ENCODE measurements at places on chromosomes 16 and 17.

- no peak for DNase-seq
Observed at GRCh38 chr16:6144463-6144862, 1046.9 kb upstream of the EEF2KMT start.

- peak; percentile 39 for DNase-seq
Observed at GRCh38 chr16:21302898-21303528, 24.9 kb upstream of the CRYM start.

- DNase-seq = no peak
Observed at GRCh38 chr16:89358030-89359005, 132.0 kb downstream of the ANKRD11 start.

- no peak for DNase-seq
Observed at GRCh38 chr16:50614955-50615724, 66.0 kb downstream of the SNX20 start.

DNA sequence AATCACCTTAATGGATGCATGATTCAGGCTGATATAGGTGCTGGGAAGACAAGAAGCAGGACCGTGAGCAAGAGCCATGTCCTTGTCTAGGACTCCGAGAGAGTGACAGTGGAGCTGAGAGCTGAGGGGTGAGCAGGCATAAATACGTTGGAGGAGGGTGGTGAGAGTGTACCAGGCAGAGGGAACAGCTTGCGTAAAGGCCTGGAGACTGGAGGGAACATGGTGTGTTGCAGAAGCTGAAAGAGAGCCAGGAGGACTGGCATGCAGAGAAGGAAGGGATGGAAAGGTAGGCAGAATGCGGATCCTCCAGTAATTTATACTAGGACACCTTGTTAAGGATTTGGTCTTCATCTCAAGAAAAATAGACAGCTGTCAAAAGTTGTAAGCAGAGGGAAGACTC lies 653.2 kb downstream of the HS3ST4 start:
- DNase-seq = no peak

- DNase-seq = no peak
Observed at GRCh38 chr17:17700251-17700969, 19.2 kb downstream of the RAI1 start.

DNA sequence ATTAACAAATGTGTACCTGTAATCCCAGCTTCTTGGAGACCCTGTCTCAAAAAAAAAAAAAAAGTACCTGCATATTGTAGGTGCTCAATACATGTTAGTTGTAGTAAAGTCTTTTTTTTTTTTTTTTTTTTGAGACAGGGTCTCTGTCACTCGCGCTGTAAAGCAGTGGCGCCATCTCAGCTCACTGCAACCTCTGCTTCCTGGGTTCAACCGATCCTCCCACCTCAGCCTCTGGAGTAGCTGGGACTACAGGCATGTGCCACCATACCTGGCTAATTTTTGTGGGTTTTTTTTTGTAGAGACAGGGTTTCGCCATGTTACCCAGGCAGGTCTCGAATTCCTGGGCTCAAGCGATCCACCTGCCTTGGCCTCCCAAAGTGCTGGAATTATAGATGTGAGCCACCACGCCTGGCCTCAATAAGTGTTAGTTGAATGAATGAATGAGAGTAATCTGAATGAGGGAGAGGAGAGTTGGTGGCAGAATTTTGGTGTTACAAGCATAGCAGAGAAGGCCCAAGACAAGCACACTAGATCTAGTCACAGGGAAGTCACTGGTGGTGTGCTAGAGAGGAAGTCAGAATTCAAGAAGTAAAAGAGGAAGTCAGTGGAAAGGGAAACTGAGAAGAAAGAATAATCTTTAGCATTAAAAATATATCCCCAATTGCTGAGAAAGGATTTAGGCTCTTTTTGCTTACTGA lies 9.4 kb upstream of the MYL4 start:
- DNase-seq = no peak

DNA sequence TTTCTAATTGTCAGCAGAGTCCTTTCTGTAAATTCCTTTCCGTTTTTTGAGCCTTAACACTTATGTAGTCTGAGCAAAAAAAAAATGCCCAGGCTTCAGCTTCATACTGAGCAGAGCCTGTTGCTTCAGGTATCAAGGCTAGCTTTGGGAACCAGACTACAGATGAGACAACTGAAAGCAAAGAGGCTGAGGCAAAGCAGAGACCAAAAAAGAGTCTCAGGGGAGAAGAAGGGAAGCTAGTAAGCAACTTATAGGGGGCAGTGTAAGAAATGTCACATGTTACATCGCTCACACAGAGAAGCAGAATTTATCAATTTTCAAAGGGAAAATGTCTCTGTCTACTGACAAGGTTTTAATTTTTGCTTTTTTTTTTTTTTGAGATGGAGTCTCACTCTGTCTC lies 3.3 kb downstream of the HASPIN start:
- DNase-seq = no peak

GRCh38 chr17:81701288-81702071 lies 1.7 kb upstream of the MRPL12 start:
- DNase-seq = no peak

DNA sequence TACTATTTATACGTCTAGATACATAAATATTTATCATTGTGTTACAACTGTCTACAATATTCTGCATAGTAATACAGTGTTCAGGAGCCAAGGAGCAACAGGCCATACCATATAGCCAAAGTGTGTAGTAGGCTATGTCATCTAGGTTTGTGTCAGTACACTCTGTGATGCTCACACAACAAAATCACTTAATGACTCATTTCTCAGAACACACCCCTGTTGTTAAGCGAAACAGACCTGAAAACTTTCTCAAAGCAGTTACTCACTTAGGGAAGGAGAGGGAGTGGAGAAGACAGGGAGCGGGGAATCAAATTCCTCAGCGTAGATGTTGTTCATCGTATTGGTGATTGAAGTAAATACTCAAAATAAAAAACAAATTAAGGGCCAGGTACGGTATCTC lies 269.5 kb downstream of the STX8 start:
- DNase-seq = no peak

DNA sequence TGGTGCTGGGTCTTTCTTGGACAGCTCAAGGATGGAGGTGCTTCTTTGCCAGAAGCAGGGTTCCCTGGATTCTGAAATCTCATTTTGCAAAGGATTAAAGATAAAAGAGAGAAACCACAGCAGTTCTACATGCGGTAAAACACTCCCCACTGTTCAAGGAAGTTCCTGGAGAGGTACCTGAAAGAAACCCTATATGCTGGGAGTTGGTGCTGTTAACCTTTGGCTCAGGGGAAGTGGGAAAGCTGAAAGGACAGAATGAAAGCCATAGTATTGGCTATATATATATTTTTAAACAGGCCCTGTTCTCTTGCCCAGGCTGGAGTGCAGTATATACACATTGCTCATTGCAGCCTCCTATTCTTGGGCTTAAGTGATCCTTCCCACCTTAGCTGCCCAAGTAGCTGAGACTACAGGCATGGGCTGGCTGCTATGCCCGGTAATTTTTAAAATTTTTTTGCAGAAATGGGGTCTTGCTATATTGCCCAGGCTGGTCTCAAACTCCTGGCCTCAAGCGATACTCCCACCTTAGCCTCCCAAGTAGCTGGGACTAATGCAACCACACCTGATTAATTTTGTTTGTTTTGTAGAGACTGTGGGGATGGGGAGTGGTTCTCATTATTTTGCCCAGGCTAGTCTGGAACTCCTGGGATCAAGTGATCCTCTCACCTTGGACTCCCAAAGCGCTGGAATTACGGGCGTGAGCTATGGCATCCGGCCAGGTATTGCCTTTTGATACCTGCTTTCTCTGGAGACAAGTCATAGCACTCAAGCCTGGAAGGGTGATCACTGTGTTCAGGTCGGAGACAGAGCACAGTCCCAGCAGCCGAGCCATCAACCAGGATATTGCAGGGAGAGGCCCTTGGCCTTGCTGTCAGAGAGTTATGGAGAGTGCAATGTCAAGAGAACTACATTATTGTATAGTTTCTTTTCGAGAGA lies 55.2 kb downstream of the MSI2 start:
- DNase-seq = no peak

DNA sequence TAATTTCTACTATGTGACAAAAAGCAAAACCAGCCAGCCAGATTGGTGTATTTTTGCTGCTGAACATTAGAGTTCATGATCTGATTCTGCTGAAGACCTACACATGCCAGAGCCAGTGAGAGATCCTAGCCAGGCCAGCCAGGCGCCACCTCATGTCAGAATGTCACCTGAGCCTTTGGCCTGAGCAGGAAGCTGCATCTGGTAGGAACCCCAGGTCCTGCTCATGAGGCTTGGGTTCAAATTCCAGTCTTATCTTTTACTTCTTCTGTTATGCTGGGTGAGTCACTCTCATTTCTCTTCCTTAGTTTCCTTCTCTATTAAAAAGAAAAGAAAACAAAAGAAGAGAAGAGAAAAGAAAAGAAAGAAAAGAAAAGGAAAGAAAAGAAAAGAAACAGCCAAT lies 585.1 kb upstream of the CDH5 start:
- DNase-seq = no peak

- DNase-seq = peak; percentile 91
Observed at GRCh38 chr17:19317359-19318095, 45.0 kb downstream of the B9D1 start.

DNA sequence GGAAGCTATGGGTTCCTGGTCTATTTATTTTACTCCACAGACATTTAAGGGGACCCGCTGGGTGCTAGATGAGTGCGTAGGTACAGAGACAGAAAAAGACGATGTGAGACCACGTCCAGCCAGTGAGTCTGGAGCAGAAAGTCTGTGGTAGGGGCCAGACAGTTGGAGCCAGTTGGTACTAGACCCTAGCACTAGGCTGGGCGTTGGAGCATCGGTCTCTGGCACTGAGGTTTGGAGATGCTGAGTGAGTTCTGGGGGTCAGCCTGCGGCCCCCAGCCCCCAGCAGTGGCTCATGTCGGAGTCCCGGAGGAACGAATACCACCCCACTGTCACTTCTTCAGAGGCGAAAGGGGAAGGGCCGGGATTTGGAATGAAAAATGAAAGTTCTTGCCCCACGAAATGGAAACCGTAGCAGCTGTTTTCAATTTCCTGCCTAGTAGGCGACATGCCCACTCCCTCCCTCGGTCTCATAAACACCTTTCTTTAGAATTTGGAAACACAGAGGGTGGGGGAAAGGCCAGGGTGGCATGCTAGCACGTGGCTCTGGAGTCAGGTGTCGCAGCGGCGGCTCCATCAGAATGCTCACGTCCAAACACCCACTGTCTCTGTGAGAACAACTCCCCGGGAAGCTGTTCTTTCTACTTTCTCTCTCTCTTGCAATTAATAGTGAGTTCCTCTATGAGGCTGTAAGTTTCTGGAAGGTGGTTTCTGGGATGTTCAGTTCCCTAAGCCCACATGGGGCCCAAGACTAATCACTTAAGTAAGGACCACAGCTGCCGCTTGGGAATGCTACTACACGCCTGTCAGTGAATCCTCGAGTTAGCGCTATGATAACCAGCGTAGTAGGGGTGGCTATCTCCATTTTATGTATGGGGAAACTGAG lies 96.8 kb downstream of the IRF8 start:
- DNase-seq = no peak

GRCh38 chr17:9371019-9371418 lies 204.6 kb downstream of the STX8 start:
- DNase-seq = peak; percentile 96

DNA sequence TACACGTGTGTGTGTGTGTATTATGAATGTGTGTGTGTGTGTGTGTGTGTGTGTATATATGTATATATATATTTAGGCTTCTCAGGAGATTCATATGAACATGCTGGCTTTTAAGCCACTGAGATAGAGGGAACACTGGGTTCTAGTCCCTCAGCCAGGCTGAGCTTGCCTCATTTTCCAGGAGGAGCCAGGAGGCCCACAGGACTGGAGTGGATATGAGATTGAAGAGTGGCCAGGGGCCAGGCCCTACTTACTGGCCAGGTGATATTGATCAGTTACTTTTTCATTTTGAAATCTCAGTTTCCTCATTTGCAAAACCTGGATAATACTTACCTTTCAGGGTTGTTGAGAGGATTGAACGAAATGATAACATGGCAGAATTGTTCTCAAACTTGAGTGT lies 5.8 kb downstream of the PCTP start:
- no peak for DNase-seq

GRCh38 chr17:4232168-4232813 lies 31.5 kb downstream of the ANKFY1 start:
- DNase-seq = no peak

- peak; percentile 74 for DNase-seq
Observed at GRCh38 chr17:72121164-72122009, 567 bp downstream of the SOX9 start.

GRCh38 chr16:88003316-88003715 lies 52.1 kb downstream of the BANP start:
- no peak for DNase-seq

GRCh38 chr17:42283241-42284023 lies 4.9 kb upstream of the STAT5A start:
- no peak for DNase-seq

DNA sequence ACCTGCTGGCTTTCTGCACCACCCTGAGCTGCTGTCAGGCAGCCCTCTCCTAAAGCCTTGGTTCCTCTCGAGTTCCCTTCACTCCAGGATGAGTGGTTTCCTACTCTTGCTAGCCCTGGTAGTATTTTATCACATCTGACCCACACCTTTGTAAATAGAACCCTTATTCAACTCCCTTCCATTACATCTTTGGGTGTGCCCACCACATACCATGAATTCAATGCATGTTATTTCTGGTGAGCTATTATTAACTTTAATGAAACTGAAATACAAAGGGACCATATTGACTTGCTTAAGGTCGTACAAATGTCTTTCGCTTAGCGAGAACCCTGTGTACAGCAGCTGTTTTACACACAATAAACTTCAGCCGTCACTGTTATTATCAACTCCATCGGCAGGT lies 521.3 kb downstream of the GRIN2A start:
- DNase-seq = no peak

GRCh38 chr17:50672831-50673551 lies 34.7 kb downstream of the ANKRD40 start:
- DNase-seq = no peak

- DNase-seq = no peak
Observed at GRCh38 chr17:37713624-37714023, 31.2 kb downstream of the HNF1B start.

GRCh38 chr17:74004056-74004455 lies 199.4 kb upstream of the RPL38 start:
- DNase-seq = no peak

GRCh38 chr16:5032748-5033167 lies 977 bp downstream of the NAGPA start:
- DNase-seq = peak; percentile 4

Measured in kidney glomerular epithelial cell (primary cell).